ENCODE measurements at places on chromosomes 5 and 9.
A peak's percentile ranks its signal among the peaks of the same experiment; 100 is the strongest.

DNA sequence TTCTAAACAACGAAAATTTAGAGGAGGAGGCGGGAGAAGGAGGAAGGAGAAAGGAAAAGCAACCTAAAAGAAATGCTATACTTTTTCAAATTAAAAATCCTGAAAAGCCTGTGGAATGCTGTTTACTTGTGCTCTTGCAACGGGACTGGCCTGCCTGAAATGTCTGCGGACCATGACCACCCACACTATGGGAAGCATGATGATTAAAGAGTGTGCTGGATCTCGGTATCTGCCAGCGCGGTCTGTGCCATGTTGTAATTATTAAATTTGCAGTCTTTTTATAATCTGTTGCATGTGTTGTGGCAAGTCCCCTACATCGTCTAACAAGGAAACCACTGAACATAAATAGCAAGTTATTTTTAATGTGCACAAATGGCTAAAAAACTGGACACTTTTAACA, 111.4 kb downstream of the FANCC start:
- DNase-seq: peak; percentile 48

DNA sequence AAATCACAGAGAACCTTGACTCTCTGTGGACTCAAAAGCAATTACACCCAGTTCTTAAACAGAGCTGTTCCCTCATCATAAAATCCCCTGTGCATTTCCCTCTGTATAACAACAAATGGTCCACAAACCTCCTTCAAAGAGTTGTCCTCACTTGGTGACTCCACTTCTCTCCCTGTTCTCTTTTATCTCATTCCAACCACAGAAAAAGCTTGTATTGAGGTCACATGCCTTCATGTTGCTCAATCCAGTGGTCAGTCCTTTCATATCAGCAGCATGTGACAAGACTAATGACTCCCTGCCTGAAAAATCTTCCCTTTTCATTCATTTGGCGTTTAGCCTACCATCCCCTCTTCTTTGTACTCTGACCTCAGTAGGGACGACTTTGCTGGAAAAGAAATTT, 158.0 kb downstream of the DEPDC1B start:
- DNase-seq: no peak

DNA sequence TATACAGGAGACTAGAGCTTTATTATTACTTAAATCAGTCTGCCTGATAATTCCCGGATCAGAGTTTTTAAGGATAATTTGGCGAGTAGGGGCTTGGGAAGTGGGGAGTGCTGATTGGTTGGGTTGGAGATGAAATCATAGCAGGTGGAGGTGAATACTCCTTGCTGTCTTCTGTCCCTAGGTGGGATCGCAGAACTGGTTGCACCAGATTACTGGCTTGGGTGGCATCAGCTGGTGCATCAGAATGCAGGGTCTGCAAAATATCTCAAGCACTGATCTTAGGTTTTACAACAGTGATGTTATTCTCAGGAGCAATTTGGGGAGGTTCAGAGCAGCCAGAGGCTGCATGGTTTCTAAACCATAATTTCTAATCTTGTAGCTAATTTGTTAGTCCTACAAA, 68.1 kb downstream of the KIF4B start:
- DNase-seq: no peak

DNA sequence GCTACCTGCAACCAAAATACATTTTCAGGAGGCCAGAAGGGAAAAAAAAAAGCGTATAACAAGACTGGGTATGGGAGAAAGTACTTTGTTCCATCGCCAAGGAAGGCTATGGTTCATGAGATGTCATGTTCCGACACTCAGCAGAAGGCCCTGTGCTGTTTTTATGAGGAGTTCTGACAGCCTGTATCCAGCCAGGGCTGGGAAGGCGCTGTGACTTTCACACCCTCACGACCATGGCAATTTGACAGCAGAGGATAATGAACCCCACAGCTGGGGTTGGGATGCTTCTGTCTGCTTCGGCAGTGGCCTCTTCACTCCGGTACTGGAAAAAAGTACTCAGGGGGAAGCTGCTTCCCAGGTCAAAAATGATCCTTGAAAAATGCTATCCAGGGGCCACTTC, 154.4 kb downstream of the PRELID2 start:
- DNase-seq: no peak

GRCh38 chr9:81984928-81985327, 3.6 kb upstream of the SPATA31D1 start:
- DNase-seq: no peak

DNA sequence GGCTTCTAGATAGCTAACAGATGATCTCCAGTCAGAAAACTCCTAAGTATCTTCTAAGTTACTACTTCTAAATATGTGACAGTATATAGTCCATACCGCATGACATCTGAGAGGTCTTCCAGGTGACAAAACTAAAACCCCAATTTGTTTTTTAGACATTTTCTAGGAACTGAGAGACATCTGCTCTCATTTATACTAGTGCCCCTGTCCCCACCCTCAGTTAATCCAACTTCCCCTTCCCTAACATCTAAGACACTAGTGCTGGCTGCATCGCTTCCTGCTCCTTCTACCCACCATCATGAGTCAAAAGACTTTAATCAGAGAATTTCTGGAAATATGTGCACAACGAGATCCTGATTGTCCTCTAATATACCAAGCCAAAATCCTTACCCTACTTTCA, 37.9 kb downstream of the FBXW11 start:
- no peak for DNase-seq

DNA sequence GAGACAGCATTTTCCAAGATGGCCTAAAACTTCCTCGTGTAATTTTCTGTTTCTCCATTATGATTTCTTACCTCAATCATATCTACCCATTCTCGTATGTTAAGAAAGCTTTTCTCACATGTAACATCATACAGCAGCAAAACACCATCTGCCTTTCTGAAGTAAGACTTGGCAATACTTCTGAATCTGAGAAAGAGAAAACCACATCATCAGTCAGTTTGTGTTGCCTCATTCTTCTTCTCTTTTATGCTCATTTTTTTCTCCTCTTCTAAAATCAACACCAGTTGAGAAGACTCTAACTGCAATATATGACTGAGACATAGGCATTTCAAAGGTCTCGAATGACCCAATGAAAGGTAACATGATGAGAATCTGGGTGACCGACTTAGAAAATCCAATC, 66.0 kb downstream of the RASEF start:
- no peak for DNase-seq

DNA sequence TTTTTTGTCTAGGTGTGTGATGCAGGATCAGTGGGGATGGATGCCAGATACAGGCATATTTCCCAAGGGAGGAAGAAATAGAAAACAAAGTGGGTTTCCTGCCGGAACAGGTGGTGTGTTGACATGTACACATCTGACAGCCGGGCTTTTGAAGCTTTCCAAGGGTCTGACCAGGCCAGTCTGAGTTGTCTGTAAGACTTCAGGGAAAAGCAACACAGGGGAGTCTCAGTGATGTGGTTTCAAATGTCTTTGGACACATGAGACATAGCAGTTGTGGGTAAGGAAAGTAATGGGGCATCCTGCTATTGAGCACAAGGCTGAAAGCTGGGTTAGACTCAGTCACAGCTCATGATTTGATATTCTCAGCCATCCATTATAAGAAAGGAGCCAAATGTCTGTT, 274.9 kb downstream of the PIK3R1 start:
- DNase-seq: peak; percentile 18

GRCh38 chr5:54867310-54867944, 118.0 kb downstream of the ESM1 start:
- peak; percentile 58 for DNase-seq
